ENCODE measurements at places on chromosomes 5 and 9.

GRCh38 chr9:93523518-93524144, 52.8 kb upstream of the PHF2 start:
- no peak for DNase-seq

DNA sequence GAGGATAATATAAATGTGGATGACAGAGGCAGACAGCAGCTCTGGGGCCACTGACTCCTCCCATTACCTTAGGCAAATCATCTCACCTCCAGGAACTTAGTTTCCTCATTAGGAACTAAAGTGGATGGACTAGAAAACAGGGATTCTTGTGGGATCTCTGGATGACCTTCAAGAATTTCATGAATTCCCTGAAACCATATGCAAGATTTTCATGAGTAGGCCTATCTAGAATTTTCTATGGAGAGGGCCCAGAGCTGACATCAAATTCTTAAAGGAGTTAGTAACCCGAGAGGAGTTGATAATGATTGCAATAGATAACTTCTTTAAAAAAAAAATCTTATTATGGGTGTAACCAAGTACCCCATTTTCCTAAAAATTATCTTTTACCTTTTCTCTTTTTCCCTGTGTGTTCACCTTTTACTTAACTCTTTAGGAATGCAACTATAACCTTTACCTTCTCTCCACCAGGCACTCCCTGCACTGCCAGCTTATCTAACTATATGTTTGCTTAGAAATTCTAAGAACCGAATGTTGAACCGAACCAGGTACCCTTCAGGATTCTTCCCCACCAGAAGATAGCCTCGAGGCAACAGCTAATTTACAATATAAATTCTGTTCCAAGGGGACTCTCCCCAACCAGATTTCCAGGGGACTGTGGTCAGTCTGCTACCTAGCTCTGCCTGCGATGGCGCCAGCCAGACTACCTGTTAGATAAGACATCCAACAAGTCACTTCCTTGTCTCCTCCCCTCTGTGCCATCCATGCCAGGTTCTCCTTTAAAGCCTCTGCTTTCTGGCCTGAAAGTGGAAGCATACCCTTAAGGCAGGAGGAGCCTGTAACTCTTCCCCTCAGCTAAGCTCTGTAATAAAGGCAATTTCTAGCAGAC, 86.0 kb downstream of the GCNT4 start:
- DNase-seq, result no peak

GRCh38 chr9:128333451-128333869, 6.9 kb upstream of the SLC27A4 start:
- DNase-seq, result no peak

DNA sequence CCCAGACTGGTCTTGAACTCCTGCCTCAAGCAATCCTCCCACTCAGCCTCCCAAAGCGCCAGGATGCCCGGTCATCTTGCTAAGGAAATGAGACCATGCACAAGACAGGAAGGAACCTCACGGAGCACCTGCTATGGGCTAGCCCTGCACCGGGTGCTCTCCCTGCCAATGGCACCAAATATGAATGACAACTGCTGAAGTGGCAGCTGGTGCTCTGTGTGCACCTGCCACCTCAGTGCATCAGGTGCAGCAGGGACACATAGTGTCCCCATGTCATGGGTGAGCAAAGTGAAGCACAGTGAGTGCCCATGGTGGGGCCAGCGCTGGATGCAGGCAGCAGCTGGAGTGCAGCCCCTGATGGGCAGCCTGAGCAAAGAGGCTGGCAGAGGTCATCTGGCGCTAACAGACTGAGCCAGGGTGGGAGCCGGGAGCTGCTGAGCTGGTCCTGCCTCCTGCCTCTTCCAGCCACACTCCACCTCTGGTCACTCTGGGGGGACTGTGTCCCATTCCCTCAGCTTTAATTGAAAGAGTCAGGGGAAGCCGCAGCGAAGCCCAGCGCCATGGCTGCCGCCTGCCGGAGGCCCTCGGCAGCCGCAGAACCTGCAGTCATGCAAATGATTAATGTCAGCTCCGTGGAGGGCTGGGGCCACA, 46.4 kb downstream of the BARX1 start:
- no peak for DNase-seq

DNA sequence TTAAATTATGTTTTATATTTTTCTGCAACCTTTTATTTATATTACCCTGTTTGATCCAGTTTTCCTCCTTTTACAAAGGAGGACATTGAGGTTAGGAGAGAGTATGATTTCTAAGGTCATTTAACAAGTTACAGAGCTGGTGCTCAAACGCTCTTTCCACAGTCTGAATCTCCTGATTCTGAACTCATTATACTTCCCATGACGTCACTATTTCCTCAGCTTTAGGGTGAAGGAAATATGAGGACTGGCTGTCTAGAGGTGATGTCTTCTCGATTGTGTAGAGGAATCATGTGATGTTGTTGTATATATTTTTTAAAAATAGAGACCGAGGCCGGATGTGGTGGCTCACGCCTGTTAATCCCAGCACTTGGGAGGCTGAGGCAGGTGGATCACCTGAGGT, 140.0 kb downstream of the ARHGAP26 start:
- no peak for DNase-seq

DNA sequence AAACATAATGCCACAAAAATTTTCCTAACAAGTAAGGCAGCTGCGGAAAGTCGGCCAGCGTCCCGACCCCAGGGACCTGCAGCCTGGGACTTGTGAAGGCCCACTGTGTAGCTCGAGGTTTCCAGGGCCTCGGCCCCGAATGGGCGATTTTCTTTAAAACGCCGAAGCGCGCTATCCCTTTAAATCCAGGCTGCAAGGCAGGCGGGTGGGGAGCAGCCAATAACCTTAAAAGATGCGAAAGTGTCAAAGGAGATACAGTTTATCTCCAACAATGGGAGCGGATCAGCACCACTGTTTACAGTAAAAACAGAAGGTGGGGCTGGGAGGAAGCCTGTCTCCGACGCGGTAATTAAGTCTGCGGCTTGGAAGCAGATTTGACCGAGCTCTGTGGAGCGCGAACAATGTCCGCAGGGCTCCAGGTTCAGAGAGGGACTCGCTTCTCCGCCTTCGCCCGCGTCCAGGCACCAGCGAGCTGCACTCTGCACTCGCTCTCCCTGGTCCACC, 1.7 kb upstream of the ZSWIM6 start:
- peak; percentile 47 for DNase-seq

DNA sequence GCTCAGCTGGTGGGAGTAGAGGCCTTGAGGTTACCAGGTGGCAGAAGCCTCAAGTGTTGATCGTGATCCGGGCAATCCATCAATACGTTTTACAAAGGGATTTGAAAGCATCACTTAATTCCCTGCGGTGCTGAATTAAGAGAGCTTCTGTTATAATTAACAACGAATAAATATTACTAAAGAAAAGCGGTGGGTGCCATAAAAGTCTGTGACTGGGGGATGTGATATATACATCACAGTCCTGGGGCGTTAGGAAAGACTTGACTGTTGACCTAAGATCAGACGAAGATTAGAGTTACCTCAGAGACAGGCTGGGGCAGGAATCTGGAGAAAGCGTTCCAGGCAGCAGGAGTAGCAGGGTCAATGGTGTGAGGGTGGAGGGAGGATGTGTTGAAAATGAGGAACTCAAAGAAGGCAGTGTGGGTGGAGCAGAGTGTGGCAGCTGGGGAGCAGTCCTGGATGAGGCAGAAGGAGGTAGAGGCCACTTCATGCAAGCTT, 6.7 kb upstream of the C5orf63 start:
- peak; percentile 76 for DNase-seq

GRCh38 chr5:172594867-172595466, 46.1 kb upstream of the NEURL1B start:
- DNase-seq, result no peak

- peak; percentile 68 for DNase-seq
Observed at GRCh38 chr5:59079622-59080620, 497.0 kb downstream of the RAB3C start.

DNA sequence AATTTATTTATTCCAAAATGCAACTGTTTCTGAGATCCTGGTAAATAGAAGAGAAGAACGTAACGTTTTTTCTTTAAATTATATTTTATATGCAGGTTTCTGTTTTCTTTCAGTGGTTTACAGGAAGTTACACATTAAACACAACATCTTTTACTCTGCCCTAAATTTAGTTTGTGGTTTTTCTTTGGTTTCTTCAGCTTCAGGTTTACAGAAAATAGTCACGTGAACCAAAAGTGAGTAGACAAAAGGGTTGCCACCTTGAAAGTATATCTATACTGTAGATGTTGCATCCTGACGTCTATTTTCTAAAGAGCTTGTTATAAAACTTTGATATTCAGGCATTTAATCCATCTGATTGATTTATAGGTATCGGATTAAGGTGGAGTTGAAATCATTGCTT, 1236.6 kb downstream of the MAT2B start:
- DNase-seq, result no peak

GRCh38 chr5:140042393-140042642, 781 bp downstream of the NRG2 start:
- no peak for DNase-seq

DNA sequence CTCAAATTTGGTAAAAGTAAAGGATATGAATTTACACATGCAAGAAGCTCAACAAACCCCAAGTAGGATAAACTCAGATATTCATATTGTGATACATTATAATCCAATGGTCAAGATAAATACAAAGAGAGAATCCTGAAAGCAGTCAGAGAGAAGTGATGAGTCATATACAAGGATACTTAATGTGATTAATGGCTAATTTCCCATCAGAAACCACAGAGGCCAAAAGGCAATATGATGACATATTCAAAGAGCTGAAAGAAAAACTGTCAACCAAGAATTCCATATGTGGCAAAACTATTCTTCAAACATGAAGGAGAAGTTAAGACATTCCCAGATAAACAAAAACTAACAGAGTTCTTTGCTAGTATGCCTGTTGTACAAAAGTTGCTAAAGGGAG, 19.5 kb upstream of the IRF1 start:
- no peak for DNase-seq

DNA sequence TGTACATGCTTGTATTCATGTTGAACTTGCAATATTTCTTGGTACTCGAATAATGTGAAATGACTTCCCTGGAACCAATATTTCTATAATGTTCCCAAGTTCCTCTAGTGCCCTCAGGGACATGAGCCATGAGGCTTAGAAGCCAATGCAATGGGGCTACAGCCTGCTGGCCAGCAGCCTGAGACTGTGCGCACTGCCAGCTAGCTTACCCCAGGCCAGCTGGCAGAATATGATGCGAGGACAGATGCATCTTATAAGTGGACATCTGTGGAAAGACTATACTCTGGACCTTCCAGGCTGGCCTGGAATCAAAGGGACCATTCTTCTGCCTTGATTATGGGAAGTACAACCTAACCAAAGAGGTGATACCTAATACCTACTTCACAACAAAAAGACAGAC, 1862.0 kb upstream of the ACO1 start:
- no peak for DNase-seq

GRCh38 chr5:141547488-141547887, 58.6 kb downstream of the PCDHGC5 start:
- DNase-seq, result no peak

DNA sequence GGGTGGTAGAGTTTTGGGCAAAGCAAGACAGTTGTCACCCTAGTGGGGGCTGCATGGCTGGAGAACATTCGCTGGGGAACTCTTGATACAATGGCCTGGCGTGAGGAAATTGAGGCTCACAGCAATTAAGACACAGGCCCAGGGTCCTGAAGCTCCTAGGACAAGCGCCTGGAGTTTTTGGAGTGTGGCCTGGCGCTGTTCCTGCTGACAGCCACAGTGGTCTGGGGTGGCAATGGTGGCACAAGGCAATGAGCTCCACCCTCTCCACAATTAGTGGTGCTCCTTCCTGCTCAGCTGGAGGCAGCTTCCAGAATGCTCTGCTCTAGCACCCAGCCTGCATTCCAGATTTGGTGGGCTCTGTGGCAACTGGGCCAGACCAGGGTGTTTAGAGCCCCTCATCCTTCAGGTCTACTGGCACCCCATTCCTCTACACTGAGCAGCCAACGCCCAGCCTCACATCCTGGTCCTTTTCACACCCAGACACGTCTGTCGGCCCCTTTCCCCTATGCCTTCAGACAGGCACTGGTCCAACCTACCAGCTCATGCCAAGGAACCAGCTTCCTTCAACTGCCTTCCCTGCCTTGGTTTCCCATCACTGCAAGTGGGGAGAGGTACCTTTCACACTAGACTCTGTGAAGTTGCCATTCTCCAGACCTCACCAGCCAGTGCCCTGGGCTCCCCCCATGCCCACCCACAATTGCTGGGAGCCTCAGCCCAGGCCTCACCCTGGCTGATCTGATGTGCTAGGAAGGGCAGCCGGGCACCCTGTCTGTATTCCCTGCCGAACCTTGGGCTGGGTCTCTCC, 138.1 kb upstream of the COL5A1 start:
- no peak for DNase-seq

DNA sequence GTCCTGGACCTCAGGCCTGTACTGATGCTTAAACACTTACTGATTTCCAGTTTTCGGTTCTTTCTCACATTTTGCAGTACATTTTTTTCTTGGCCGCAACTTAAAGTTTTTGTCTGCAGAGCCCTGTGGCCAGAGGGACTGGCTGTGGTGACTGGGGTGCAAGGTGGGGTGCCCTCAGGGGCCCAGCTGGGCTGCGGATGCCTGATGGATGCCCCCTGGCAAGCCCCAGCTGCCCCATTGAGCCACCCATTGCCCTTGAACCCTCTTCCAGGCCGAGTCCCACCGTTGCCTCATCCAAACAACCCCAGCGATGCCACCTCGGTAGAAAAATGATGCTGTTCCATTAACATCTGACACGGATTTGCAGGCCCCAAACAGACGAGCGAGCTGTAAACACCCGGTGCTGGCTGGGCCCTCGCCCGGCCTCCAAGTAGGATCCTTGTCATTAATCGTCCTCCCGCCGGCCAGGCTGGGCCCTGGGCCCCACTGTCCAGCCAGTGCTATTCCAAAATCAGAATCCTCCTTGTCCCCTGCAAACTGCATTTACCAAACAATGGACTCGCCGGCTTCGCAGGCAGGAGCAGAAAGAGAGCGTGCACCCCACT, 107.9 kb downstream of the PHF2 start:
- DNase-seq, result no peak

DNA sequence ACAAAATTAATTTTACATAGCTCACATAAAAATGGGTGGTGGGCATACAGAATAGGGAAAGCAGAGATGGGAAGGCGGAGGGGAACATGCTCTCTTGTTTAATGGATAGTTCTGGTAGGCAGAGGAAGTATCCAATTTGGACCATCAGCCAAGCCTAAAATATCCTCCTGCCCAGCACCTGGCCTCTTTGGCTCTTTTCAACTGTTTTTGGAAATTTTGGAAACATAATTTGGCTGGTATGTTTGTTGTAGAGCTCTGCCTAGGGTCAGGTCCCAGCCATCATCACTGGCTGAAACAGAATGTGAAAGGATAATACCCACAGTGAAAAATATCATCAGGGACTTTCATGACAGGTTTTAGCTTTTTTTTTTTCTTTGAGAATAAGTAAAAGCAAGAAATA, 467.3 kb upstream of the DMAC1 start:
- no peak for DNase-seq

- DNase-seq, result no peak
Observed at GRCh38 chr9:93658184-93658925, 82.0 kb downstream of the PHF2 start.

All from trophoblast cell (in vitro differentiated cells and primary cell).